ENCODE measurements at places on chromosomes 4 and X. TPM values are rescaled to one million over a fixed set of nuclear protein-coding genes. Genes with fewer than 3 reads are reported as not detected.

Gene FOXO4
- total RNA-seq: 11.0 TPM

Gene RPL39
- 1,745 TPM for total RNA-seq

Gene AADAT
- total RNA-seq: not detected

Gene MND1
- total RNA-seq: 8.2 TPM

Gene IL1RAPL2
- total RNA-seq: not detected

Gene HSFX2
- 0.59 TPM for total RNA-seq

Gene IL9R
- total RNA-seq: 33.2 TPM

Gene CDX4
- total RNA-seq: not detected

Gene ZNF674
- 6.8 TPM for total RNA-seq

Gene GSPT2
- 14.6 TPM for total RNA-seq

Gene GASK1B
- not detected for total RNA-seq

Gene COL4A6
- not detected for total RNA-seq

Gene NDP
- not detected for total RNA-seq

Gene SGCB
- 16.3 TPM for total RNA-seq

Gene TREX2
- total RNA-seq: 2.3 TPM

Gene LGI2
- total RNA-seq: not detected

Gene MCF2
- total RNA-seq: 0.37 TPM

Gene COL4A5
- total RNA-seq: not detected

Gene SPOCK3
- total RNA-seq: not detected

Gene RHOH
- total RNA-seq: 150 TPM

Gene CPZ
- total RNA-seq: not detected

Gene BCORL1
- total RNA-seq: 6.1 TPM

Gene PAGE5
- not detected for total RNA-seq

Gene MTNR1A
- not detected for total RNA-seq

Gene NSG1
- 1.1 TPM for total RNA-seq
